ENCODE measurements at places on chromosomes 2 and 18. TPM values are rescaled to one million over a fixed set of nuclear protein-coding genes. Genes with fewer than 3 reads are reported as not detected.
A peak's percentile ranks its signal among the peaks of the same experiment; 100 is the strongest.

DNA sequence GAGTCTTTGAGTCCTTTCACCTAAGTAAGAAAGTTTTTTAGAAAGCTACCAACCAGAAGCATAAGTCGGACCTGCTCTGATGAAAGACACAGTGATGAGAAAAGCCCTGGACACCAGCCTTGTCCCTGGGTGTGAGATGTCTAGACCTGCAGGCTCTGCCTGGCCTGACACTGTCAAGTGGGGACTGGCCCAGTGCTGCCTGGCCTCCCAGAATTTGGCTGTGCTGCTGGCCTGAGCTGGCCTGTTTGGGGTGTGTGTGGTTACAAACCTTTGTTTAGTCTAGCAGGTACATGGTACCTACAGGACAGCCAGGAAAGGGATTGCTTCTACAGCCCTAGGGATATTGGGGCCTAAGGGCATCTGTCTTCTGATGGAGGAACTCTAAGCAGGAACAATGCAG lies 48.3 kb downstream of the ASB1 start:
- peaks cover 14% of the 10 kb centered on the region for H3K36me3 ChIP-seq
- no peaks in the 10 kb centered on the region for H3K4me1 ChIP-seq
- H3K27me3 ChIP-seq: no peaks in the 10 kb centered on the region

- H3K27ac ChIP-seq: no peak overlapping the region
- no peaks in the 10 kb centered on the region for H3K4me1 ChIP-seq
Measured at GRCh38 chr2:241213041-241213440, 24.6 kb downstream of the ANO7 start.

DNA sequence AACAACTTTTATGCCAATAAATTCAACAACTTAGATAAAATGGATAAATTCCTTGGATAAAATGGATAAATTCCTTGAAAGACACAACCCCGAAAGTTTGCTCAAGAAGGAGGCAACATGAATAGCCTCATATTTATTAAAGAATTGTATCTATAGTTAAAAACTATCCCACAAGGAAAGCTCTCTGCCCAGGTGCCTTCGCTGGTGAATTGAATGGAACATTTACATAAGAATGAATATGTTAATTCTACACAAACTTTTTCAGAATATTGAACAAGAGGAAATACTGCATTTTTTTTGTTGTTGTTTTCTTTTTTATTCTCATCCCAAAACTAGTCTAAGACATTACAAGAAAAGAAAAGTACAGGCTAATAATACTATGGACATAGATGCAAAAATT lies 805.3 kb upstream of the RAB6C start:
- H3K27me3 ChIP-seq: no peaks in the 10 kb centered on the region
- H3K36me3 ChIP-seq: no peaks in the 10 kb centered on the region
- H3K4me1 ChIP-seq: no peaks in the 10 kb centered on the region
- H3K4me3 ChIP-seq: no peak overlapping the region
- DNase-seq: no peak

DNA sequence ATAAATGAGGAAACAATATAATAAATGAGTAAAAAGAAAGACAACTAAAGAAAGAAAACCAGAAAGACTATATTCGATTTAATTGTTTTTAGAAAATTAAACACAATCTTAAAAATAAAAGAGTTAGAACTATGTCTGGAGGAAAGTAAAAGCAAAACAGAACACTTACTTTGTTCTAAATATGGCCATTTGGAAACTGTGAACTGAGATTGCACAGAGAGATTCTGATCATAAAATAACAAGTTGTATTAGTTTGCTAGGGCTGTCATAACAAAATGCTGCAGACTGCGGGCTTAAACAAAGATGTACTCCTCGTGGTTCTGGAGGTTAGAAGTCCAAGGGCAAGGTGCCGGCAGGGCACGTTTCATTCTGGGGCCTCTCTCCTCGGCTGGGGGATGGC lies 128.1 kb upstream of the AQP4 start:
- no peaks in the 10 kb centered on the region for H3K4me1 ChIP-seq
- H3K27ac ChIP-seq: no peak overlapping the region
- DNase-seq: no peak
- no peaks in the 10 kb centered on the region for H3K27me3 ChIP-seq
- no peaks in the 10 kb centered on the region for H3K36me3 ChIP-seq

DNA sequence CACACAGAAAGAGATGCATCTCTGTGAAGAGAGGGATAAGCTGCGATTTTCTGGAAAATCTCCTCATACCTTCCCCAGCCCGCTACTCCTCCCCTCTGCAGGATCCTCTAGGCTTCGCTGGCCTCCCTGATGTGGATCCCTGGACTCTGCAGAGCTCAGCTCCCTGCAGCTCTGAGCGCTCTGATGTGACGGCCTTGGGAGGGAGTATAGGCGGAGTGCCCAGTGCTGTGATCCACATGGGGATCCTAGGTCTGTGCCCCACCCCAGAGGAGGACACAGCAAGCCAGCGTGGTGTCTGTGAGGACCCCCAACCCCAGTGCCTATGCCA lies 111.0 kb downstream of the GYPC start:
- no peaks in the 10 kb centered on the region for H3K4me1 ChIP-seq
- no peaks in the 10 kb centered on the region for H3K27me3 ChIP-seq
- no peaks in the 10 kb centered on the region for H3K36me3 ChIP-seq
- no peak for DNase-seq

GRCh38 chr2:67208887-67209500 lies 188.1 kb upstream of the ETAA1 start:
- H3K4me3 ChIP-seq: no peak overlapping the region
- H3K36me3 ChIP-seq: no peaks in the 10 kb centered on the region
- no peak for DNase-seq
- H3K27me3 ChIP-seq: no peaks in the 10 kb centered on the region
- no peaks in the 10 kb centered on the region for H3K4me1 ChIP-seq

DNA sequence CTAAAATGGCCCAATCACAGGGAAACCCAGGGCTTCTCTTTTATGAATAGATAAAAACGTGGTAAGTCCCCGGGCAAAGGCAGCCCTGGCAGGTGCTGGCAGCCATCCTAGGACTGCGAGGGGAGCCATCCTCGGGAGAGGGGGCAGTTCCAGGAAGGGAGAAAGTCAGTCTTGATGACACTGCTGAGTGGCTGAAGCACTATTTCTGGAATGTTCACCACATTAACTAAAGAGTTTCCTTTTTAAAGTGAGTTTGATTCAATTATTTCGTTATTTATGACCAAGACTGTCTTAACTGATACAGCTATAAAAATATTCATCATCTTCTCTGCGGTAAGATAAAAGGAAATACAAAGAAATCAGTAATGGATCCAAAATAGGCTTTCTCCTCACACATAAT lies 20.4 kb downstream of the TTR start:
- no peak for DNase-seq
- no peak overlapping the region for H3K4me3 ChIP-seq
- no peaks in the 10 kb centered on the region for H3K27me3 ChIP-seq
- H3K36me3 ChIP-seq: no peaks in the 10 kb centered on the region

- peak within 1 kb of the TSS; percentile 77 for H3K4me3 ChIP-seq
- no peaks in the 10 kb centered on the region for H3K36me3 ChIP-seq
- DNase-seq: peak; percentile 94
- peaks cover 5% of the 10 kb centered on the region for H3K4me1 ChIP-seq
- H3K27me3 ChIP-seq: no peaks in the 10 kb centered on the region
- peak within 1 kb of the TSS; percentile 46 for H3K27ac ChIP-seq
Measured at GRCh38 chr2:85611705-85612587, at the start of gene C2orf68. TSS of gene C2orf68 (minus strand) at chr2:85612066. CDS start at chr2:85611984, 82 bp downstream.

GRCh38 chr2:152434395-152435182 lies 99.6 kb downstream of the FMNL2 start:
- H3K27ac ChIP-seq: no peak overlapping the region
- H3K4me1 ChIP-seq: peaks cover 18% of the 10 kb centered on the region
- no peak overlapping the region for H3K4me3 ChIP-seq
- no peak for DNase-seq
- no peaks in the 10 kb centered on the region for H3K36me3 ChIP-seq
- no peaks in the 10 kb centered on the region for H3K27me3 ChIP-seq

TMEM237 gene
- 57.5 TPM for total RNA-seq

RNU2-63P gene
- not detected for total RNA-seq
